ENCODE measurements at places on chromosomes 16 and 17.

DNA sequence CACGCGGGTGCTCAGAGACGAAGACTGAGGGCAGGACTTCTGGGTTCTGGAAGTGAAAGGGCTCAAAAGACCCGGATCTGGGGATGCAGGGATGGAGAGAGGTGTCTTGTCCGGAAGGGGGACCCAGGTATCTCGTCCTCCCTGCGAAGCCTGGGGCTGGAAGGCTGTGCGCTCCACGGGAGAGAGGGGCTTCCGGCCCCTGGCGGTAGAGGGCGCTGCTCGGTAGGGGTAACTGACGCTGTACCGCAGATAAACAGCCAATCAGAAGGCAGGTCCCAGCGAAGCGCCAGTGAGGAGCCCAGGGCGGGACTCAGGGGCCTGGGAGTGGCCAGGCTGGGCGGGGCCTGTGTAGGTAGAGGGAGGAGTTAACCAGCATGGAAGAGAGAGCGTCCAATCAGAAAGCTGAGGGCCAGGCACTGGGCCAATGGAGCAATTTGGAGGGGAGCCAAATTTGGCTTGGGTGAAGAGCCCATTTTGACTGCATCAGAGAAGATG lies 804 bp downstream of the TGFB1I1 start:
- peak; percentile 77 for DNase-seq

DNA sequence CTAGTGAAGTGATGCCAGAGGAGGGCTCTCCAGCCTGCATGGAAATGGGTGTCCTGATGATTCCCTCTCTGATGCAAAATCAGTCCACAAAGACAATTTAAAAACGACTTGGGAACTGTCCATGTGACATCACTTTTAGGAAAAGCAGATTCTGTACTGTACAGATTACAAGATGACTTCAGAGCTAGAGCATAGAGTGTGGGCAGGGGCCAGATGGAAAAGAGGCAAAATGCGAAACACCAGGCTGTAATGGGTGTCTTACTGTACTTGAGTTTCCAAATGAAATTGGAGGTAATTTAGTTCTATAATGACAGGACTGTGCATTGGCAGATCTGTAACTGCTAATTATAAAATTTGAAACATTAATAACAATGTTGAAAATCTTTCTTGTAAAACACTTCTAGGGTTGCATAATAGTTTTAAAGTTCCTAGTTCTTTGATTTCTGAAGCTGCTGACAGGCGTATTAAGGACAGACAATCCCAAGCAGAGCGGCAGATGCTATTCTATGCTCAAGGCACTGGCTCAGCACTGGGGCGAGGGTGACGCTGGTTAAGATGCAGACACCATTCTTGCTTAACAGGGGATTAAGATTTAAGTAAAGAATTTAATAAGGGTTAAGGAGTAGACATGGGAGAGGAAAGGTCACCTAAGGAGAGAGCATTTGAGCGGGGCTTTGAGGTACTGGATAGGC lies 29.6 kb downstream of the OGFOD1 start:
- no peak for DNase-seq

- DNase-seq: no peak
These were observed 22.8 kb downstream of the TAOK1 start for GRCh38 chr17:29412780-29413565.

- DNase-seq: no peak
These were observed at the start of gene UNC45B for GRCh38 chr17:35147375-35147905. UNC45B (plus strand) TSS chr17:35147817; CDS start chr17:35148264, 447 bp downstream.

- DNase-seq: no peak
These were observed 100.7 kb upstream of the CDH11 start for GRCh38 chr16:65222536-65222935.

DNA sequence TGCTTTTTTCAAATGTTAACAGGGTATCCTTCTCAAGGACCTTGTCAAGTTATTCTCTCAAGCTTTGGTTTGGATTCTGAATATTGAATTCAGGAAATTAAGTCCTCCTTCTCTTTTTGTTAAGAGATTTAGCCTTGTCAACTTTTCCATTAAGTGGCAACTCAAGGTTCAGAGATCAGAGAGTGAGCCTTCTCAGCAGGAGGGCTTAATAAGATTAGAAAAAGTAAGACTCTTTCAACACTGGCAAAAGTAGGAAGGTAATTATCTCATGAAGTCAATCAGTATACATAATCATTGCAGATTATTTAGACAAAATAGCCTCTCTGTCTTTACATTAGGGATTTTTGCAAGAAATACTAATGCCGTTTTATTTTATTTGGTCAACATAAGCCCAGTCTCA lies 330.7 kb downstream of the KIF2B start:
- no peak for DNase-seq

DNA sequence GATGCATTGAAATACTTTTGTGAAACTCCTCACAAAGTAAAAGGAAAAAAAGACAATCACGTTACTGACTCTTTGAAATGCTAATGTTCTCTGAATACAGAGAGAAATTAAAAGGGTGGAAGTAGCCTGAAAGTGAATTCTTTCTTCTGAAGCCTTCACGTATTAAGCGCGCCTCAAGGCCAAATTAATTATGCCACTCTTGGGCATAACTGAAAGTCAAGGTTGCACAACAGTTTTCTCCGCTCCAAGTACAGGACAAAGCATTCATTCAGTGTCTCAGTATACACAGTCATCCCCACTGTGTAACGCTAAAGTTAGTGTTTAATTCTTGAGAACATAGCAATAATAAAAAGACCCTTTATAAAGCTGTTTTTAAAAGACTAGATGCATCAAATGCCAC lies 21.5 kb downstream of the PARN start:
- no peak for DNase-seq

GRCh38 chr17:80415626-80416137 lies 715 bp downstream of the ENDOV start:
- no peak for DNase-seq

GRCh38 chr17:7354262-7354843 lies 603 bp upstream of the TMEM95 start:
- DNase-seq: no peak

DNA sequence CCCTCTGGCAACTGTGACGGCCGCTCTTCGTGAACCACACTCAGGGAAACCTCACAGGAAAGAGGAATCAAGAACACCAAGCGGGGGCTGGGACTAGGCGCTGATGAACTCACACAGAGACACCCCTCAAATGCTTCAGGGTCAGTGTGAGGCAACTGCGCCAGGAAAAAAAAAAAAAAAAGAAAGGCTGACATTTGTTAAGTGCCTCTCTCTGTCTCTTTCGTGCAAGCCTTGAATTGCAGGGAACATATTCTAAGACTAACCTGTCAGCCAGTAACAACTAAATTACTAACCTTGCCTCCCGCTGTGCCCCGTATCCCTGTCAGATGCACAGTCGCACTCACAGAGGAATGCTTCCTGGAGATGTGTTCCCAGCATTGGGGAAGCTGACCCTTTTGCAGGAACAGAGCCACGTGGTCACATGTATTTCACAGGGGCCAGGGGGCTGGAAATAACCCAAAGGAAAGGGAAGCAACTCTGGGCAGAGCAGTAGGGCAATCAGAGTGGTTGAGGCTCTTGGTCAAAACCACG lies 247.8 kb downstream of the XYLT1 start:
- no peak for DNase-seq

GRCh38 chr16:29316761-29317183 lies 89.7 kb downstream of the NPIPB11 start:
- DNase-seq: no peak

DNA sequence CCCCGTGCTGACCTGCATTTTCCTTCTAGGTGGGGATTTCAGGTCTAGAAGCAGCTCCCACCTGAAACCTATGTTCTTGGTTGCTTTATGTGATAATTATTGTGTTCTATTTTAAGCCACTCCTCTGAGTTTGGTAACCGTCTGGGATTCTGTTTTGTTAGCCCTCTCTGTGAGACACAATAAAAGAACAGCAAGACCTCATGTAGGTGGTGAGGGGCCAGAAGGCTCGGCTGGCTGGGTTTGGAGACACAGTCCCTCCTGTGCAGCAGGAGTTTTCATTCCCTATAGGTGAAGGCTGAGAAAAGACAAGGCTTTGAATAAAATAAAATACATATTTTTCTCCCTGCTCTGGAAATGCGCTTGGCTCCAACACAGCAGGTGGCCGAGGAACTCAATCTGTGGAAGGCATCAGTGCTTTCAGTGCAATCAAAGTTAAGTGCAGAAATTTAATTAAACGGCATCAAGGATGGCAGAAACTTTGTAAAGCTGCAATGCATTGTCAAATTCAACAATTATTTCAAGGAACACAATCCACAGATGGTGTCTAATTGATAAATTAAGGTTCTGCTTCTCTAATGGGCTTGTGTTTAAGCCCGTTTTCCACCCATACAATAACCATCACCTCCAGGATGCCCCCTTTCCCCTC lies 107.8 kb downstream of the MSI2 start:
- DNase-seq: no peak

DNA sequence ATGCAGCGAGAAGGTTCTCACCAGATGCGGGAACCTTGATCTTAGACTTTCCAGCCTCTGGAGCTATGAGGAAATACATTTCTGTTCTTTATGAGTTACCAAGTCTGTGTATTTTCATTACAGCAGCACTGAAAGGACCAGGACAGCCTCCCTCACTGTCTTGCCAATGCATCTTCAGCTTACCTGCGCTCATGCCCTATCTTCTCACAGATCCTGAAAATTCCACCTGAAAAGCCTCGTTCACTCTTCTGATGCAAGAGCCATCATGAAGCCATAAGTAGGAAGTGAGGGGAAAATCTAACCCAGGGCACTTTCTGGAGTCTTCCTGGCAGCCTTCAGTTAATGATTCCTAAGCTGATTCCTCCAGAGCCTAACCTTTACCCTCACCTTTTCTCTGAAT lies 194.0 kb downstream of the SALL1 start:
- no peak for DNase-seq

DNA sequence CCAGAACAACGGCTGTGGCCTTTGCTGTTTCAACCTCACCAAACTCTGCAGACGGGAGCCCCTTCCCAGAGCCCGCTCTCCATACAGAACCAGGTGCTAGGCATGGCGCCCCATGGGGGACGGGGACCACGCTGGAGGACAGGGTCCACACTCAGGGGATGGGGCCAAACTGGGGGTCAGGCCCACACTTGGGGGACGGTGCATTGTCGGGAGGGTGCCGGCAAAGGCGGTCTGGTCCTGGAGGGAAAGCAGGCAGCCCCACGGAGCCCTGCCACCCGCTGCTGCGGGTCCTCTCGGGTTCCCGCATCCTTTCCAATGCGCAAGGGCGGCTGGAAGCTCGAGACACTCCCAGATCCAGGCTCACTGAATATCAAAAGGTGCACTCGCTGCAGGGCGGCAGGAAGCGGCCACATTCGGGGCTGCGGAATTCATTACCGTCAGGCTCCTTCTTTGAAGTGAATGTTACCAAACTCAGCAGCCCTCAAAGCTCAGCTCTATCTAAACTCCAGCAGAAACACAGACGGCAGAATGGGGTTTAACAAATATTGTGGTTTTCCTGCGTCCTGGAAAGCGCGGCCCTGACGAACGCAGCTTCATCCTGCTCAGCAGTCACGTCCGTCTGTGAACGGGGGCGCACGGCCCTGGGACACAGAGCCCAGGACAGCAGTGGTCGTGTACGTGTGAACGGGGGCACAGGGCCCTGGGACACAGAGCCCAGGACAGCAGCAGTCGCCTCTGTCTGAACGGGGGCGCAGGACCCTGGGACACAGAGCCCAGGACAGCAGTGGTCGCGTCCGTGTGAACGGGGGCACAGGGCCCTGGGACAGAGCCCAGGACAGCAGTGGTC lies 41.3 kb downstream of the LMF1 start:
- no peak for DNase-seq

DNA sequence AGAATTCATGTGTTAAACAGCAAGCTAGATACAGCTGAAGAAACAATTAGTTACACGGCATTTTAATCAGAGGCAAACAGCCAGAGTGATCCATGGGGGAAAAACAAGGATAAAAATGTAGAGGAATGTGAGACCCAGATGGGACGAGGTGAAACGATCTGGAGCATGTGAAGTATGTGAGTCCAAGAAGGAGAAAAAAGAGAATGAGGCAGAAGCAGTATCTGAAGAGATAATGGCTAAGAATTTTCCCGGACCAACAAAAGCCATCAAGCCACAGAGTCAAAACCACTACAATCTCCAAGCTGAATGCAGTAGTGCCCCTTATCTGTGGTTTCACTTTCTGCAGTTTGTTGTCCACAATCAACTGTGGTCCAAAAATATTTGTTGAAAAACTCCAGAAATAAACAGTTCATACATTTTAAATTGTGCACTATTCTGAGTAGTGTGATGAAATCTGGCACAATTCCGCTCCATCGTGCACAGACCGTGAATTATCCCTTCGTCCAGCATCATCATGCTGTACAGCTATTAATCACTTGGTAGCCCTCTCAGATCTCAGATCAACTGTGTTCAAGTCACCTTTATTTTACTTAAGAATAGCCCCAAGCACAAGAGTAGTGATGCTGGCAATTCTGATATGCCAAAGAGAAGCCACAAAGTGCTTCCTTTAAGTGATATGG lies 18.8 kb downstream of the MYH10 start:
- DNase-seq: no peak

DNA sequence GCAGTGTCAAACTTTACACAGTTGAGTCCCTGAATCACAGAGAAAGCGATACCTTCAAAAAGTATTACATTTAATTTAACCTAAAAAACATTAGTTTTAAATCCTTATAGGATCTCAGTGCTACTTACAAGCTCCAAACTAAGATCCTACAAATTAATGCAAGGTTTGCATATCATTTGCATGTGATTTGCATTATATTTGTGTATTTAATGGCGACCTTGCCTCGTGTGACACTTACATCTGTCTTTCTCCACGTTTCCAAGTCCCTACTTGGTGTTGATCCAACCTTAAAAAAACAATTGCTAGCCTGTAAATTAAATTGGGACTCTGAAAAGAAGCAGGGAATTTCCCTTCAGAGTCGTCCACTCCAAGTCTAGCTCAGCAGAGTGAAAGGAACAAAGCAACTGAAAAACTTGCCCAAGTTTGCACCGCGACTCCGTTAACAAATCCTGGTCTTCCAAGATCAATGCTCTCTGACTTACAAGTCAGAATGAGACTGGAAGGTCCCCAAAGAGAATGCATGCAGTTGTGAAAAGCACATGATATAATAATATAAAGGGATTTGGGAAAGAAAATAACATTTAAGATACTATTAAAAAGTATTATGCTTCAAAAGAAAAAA lies 739 bp upstream of the FAM117A start:
- DNase-seq: no peak

- peak; percentile 12 for DNase-seq
These were observed 43.9 kb upstream of the KIFC3 start for GRCh38 chr16:57846078-57846697.

GRCh38 chr16:84550096-84550495 lies 45.6 kb upstream of the MEAK7 start:
- DNase-seq: no peak

Measured in K562 (cell line).